ELF-1 (cell line): ENCODE measurements at places on chromosomes 13 and 19.

GRCh38 chr19:55088543-55089341 is 13.1 kb downstream of the EPS8L1 start:
- DNase-seq, result peak; percentile 81

DNA sequence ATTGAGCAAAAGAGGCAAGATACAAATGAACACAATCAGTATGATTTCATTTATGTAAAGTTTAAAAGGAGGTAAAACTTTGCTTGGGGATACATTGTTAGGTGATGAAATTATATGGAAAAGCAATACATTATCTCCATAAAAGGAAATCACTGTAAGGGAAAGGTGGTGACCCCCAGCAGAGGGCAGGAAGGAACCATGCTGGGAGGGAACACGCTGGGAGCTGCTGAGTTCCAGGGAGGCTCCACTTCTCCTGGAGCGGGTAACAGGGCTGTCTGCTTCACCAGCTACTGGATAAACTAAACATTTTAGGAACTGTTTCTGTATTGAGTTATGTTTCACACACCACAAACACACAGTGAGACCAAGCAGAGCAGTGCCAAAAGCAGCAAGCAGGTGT is 91.2 kb downstream of the KATNAL1 start:
- no peak for DNase-seq

GRCh38 chr19:3632739-3633558 is 6.4 kb upstream of the CACTIN start:
- no peak for DNase-seq

DNA sequence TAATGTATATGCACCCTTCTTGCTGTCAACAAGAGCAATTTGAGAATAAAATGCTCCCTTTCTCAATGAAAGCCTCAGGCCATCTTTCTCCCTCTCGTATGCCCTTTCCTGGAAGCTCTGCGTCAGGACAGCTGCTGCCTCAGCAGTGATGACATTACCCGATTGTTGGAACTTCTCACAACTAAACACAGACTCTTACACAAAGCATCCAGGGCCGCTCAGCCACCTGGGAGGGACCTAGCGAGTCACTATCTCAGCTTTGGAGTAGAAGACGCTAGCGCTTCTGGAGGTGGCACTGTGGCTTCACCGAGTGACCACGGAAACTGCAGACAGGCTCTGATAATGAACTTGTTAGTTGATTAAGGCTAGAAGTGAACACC is 153.2 kb upstream of the SOX1 start:
- no peak for DNase-seq

DNA sequence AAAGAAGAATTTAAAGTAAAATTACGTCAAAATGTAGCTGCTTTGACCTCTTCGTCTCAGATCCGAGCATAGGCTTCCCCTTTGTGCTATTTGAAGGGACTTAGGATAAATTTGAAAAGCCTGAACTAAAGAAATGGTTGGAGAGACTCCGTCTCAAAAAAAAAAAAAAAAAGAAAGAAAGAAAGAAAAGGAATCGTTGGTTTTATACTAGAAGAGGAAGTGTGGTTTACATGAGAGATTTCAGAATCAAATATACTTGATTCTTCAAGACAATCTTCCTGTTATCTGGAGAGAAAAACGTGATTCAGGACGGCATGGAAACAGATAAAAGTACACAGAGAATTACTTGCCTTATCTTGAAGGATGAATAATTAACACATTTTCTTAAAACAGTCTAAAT is 474 bp upstream of the ZNF780B start:
- DNase-seq, result no peak

GRCh38 chr19:48698046-48698445 is 2.3 kb downstream of the FUT2 start:
- DNase-seq, result no peak

GRCh38 chr13:66492479-66492878 is 737.7 kb downstream of the PCDH9 start:
- peak; percentile 7 for DNase-seq

- no peak for DNase-seq
Observed at GRCh38 chr13:39132286-39133230, 94.3 kb downstream of the NHLRC3 start.

- DNase-seq, result no peak
Observed at GRCh38 chr13:74774264-74774663, 640.1 kb upstream of the KLF12 start.

GRCh38 chr19:40284501-40285352 is at the start of gene AKT2:
Gene AKT2, minus strand, starts transcription at chr19:40285345. Its CDS starts 20,078 bp downstream, at chr19:40265267.
- no peak for DNase-seq

DNA sequence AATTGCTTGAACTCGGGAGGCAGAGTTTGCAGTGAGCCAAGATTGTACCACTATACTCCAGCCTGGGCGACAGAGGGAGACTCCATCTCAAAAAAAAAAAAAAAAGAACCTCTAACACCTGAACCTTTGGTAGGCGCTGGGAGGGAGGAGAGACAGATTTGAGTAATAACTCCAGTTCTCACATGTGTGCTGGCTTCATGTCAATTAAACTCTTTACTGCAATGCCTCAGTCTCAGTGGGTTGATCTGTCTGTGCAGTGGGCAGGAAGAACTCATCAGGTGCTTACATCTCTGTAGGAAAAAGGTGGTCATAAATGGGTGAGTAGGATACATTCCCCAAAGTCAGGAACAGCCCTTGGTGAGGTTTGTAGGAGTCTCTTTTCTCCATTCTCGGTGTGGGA is 85.1 kb upstream of the ABCC4 start:
- no peak for DNase-seq

DNA sequence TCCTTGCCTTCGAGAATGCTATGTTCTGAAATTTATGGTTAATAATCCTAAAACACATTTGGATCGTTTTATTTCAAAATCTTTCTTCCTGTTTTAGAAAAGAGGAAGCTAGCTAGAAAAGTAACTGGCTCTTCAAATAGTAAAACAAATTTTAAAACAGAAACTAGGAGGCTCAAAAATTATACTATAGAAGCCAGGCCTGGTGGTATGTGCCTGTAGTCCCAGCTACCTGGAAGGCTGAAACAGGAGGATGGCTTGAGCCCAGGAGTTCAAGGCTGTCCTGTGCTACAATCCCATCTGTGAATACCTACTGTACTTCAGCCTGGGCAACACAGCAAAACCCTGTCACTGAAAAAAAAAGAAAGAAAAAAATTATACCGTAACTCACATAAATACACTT is 57.9 kb downstream of the ELF1 start:
- DNase-seq, result no peak

DNA sequence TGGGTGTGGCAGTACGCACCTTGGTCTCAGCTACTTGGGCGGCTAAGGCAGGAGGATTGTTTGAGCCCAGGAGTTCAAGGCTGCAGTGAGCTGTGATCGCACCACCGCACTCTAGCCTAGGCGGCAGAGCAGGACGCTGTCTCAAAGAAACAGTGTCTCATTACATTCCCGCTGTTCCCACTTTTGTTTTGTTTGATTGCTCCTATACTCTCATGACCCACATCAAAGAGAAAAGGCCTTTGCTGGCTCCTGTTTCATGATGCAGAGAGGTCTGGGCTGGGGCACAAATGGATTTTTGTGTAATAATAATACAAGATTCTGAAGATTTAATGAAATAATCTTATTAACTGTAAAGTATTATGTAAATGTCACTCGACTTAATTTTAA is 85.7 kb downstream of the LACC1 start:
- DNase-seq, result no peak

GRCh38 chr19:18780081-18780480 is 11.0 kb downstream of the COMP start:
- no peak for DNase-seq
